ENCODE measurements at places on chromosomes 4 and X.

DNA sequence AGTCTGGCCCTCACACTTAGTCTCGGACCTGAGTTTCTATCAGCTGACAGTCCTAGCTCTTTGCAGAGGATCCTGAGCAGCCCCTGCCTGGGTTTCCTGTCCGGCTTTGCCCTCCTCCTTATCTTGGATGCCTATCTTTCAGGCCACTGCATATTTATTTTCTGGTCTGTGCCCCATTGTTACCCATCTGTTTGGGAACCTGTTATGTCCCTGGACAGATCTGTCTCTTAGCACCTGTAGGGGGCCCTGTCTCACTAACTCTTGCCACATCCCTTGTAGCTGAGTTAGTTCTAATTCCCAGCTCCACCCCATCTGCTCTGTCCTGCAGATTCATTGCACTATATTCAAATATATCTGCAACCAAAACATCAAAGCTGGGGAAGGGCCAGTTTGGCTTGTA is 514.9 kb upstream of the LCORL start:
- no peak for DNase-seq

GRCh38 chr4:41408859-41409593 is 128.9 kb upstream of the LIMCH1 start:
- no peak for DNase-seq

DNA sequence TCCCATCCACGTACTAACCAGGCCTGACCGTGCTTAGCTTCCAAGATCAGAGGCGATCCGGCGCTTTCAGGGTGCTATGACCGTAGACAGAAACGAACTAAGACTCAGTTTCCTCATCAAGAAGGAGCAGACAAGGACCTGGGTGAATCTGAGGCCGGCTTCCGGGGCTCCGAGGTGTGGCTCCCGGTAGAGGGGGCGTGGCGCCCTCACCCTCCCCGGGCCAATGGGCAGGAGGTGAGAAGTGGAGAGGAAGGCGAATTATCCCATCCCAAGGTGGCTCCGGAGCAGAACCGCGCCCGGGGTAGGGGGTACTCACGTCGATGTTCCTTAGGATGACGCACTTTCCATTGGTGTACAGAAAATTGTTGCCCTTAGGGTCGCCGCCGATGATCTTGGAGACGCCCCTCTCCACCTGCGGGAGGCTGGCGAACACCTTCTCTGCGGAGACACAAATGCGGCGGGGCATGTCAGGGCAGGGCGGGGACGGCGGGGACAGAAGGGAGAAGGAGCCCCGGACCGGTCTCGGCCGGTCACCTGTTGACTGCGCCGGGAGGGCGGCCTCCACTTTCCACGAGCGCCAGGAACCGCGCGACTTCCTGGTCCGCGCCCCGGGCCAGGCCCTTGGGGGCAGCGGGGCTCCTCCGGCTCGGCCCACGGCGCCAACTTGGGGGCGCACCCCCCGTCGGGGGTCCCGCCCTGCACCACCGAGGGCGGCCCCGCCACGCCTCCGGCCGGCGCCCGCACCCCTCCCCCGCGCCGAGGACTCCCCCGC is 616 bp downstream of the WDR1 start:
- DNase-seq = peak; percentile 92

DNA sequence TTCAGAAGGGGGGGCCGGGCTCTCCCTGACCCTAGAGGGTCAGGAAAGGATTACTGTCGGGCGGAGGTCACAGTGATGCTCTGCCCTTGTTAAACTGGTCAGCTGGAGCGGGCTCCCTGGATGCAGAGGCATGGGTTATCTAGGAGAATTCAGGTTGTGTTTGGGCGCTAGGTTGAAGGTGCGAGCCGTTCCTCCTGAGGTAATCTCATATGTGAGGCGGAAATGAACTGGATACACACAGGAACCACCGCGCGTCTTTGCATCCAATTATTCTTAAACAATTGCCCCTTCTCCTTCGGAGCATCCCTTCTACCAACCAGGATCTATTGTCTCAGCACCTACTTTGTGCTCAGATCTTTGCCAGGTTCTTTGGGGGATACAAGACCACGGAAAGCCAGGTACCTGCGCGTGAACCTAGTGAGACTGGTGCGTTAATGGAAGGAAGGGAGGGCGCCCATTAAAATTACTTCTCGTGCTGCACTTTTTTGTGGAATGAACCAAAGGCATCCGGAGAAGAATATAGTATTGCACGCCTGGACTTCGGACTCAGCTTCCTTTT is 28.4 kb downstream of the HAND2 start:
- no peak for DNase-seq

DNA sequence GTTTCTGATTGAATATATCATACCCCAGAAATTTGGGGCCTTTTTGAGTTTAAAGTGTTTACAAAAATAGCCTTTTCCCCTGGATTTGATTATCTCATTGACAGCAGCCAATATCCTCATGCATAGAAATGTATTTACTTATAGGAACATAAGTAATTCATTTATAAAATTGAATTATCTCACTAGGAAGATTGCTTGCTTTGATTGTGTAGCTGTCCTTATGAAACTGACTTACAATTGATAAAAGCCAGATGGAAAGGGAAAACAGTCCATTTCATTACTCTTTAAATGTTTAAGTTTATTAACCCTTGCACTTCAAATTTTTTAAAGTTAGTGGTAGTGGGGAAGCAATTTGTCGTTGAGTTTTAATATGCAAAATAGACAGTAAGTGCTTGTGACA is 310.2 kb upstream of the TBX22 start:
- DNase-seq = no peak

DNA sequence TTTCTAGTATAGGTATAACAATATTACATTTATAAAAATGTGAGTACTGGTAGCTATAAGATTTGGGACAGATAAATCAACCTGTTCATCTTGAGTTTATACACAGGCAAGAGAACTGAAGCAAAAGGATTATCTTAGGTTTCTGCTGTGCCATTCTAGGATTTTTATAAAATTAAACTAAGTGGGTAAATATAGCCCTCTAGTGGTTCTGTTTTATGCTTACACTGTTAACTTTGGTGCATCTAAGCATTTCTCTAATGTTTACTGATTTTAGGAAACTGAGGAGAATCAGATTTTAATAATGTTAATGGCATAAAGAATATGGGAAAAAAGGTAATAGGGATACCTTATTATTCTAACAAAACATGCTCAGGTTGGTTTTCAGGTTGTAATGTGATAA is 1.1 kb upstream of the RRH start:
- no peak for DNase-seq

DNA sequence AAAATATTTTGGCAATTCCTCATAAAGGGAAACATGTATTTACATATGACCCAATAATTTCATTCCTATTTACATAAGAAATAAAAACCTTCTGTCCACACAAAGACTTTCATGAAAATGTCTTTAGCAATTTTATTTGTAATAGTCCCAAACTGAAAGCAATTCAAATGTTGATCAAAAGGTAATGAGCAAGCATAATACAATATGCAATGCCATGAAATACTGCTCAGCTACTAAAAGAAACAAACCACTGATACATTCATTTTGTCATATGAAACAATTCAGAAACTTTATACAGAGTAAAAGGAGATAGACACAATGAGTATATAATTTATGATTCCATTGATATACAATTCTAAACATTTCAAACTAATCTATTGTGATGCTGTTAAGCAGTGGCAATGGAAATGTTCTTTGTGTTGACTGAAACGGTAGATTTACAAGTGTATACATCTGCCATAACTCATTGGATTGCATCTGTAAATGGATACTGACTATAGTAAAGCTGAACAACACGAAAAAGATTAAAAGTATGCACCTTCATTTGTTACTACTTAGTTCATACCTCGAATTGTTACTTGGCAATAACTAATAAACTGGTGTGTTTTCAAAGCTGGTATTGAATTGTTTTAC is 335.6 kb downstream of the GASK1B start:
- DNase-seq = no peak

- DNase-seq = no peak
Measured at GRCh38 chr4:108731006-108731405, 31.8 kb downstream of the ETNPPL start.

DNA sequence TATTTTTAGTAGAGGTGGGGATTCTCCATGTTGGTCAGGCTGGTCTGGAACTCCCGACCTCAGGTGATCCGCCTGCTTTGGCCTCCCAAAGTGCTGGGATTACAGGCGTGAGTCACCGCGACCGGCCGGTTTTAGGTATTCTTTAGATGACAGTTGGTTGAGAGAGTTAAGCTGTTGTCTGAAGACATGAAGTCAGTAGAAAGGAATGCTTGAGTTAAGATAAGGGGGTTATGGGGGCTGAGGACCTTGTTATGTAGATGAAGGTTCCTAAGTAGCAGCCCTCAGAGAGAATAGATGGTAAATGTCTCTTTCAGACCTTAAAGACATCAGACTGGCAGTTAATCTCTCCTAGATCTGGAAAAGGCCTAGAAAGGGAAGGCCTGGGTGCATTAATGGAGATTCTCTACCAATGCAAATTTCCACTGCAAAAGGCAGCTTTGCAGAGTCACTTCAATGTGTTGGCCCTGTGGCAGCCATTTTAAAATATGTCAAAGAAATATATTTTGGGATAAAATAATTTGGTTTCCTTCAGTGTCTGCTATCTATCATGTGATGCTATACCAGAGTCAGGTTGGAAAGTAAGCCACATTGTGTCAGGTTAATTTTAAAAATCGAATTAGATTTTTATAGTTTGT is 6.4 kb upstream of the ZNF674 start:
- DNase-seq = no peak

GRCh38 chr4:129043523-129043922 is 49.8 kb downstream of the SCLT1 start:
- no peak for DNase-seq

GRCh38 chrX:101395789-101396188 is 5.0 kb downstream of the RPL36A start:
- DNase-seq = no peak

- no peak for DNase-seq
Measured at GRCh38 chr4:81826817-81827424, 355.2 kb upstream of the RASGEF1B start.

DNA sequence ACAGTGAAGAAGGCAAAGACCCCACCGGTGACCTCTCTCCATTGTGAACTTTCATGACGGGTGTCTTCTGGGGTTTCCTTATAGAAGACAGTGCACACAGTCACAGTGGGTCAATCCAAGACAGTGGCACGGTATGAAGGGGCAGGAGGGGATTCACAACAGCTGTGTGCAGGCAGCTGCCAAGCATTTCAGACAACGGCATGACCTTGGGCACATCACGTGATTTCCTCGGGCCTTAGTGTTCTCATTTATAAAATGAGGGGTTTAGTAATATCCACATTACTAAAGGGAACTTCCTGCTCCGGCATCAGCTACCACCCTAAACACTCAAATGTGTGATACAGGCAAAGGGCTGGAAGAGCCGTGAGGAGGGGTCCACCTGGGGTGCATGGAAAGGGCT is 42.9 kb downstream of the RBM47 start:
- DNase-seq = no peak

DNA sequence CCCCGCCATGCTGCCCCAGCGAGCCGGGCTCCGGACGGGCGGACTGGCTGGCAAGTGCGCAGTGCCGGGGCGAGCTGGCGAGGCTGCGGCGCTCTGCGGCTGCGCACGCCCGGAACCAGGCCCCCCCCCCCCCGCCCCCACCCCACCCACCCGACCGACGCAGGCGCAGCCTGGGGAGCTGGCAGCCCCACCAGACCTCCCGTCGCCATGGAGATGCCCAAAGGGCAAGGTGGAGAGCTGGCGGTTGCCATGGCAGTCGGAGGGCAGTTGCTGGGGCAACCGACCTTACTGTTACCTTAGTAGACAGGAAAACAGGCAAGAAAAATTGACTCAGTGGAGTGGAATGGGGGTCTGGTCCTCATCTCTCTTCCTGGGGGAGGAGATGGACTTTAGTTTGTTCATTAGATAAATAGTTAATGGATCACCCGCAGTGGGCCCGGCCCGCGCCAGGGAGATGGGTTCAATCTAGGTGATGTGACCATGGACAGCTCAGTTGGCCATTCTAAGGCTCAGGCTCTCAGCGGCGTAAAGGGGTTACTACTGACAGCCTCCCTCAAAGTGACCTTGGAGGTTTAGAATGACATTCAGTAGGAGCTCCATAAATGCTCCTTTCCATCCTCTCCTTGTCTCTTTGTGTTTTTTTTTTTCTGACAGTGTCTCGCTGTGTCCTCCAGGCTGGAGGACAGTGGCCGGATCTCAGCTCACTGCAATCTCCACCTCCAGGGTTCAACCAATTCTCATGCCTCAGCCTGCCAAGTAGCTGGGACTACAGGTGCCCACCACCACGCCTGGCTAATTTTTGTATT is at the start of gene PCSK1N:
PCSK1N (minus strand) TSS at position 87 of the 806 bp plus-strand sequence; CDS start at position 9, 78 bp downstream.
- DNase-seq = no peak

DNA sequence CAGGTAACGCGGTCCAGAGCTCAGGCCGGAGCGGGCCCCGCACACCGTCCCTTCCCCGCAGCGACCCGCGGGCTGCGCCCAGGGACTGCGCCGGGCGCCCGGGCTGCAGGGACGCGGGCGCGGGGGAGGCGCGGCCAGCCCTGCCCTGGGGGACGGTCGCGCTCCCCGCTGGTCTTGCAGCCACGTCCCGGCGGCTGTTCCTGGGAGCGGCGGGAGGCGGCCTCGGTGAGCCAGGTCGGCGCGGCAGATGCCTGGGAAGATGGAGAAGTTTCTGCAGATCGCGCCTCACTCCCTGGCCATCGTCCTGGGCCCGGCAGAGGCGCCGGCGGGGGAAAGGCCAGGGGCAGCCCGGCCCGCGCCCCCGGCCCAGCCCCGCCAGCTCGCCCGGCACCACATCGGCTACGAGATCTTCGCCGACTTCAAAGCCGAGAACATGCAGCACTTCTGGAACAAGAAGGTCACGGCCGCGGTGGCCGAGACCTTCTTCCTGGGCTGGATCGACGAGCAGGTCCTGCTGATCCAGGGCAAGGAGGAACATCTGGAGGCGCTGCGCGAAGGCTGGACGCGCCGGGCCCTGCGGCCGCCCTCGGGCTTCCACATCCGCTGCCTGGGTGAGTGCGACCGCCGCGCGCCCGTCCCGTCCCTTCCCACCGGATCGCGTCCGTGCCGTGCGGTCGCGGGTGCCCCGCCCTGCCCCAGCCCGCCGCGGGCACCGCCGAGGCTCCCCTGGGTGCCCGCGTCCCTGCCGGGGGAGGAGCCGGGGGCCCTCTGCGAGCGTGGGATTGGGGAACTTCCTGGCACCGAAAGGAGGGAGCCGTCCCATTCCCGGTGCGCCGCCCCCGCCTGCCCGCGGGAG is 107.4 kb upstream of the STOX2 start:
- DNase-seq = no peak

- DNase-seq = no peak
Measured at GRCh38 chr4:42654631-42655268, 2.2 kb downstream of the ATP8A1 start.

- DNase-seq = no peak
Measured at GRCh38 chrX:150099316-150099715, 161.0 kb upstream of the EOLA2 start.

GRCh38 chr4:54695337-54695736 is 37.6 kb downstream of the KIT start:
- no peak for DNase-seq

DNA sequence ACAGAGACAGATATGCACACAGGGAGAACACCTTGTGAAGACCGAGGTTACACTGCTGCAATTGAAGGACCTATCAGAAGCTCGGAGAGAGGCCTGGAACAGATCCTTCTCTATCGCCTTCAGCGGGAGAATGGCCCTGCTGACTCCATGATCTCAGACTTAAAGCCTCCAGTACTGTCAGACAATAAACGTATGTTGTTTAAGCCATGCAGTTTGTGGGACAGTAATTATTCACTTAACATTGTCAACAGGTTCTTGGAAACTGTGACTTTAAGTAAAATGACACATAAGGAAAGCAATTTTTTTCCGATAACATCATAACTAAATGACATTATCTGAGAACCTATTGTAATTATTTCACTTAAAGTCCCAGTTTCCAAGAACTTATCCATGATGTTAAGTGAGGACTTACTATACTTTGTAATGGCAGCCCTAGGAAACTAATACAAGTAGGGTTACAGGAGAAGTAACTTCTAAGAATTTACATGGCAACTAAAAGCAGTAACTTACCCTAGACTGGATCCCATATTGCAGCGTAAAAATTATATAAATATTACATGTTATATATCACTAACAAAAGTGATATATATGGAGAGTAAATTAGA is 180.8 kb upstream of the MAB21L2 start:
- no peak for DNase-seq

Measured in activated effector memory CD4-positive, alpha-beta T cell treated with anti-CD3 and anti-CD28 coated beads, Interleukin-2, amount 50 U/mL, for 16 hours (primary cell).